ENCODE measurements at places on chromosomes 4 and X.

- no peak for DNase-seq
Measured at GRCh38 chr4:20262221-20262620, 10.5 kb downstream of the SLIT2 start.

DNA sequence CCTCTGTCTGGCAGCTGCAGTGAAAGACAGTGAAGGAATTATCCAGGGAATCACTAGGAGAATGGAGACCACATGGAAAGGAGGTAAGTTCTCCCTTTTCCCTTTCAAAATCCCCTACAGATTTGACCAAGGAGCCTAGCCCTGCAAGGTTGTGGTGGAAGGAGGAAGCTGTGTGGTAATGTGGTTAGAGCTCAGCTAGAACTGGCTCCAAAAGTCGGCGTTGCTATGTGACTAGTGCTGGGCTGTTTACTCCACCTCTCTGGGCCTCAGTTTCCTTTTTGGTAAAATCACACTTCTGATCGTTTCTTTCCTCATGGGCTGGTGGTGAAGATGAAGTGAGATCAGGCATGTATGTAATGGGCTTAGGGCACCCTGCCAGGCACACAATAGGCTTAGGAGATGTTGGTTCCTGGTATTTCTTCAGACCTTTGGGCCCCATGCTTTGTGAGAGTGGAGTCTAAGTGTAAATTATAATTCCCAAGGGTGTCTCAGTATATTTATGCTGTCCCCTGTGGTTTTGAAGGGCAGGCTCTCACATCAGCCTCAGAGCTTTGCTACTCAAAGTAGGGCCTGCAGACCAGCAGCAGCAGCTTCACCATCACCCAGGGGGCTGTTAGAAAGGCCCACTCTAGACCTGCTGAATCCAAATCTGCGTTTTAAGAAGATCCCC, 183.7 kb upstream of the BCOR start:
- DNase-seq, result no peak

DNA sequence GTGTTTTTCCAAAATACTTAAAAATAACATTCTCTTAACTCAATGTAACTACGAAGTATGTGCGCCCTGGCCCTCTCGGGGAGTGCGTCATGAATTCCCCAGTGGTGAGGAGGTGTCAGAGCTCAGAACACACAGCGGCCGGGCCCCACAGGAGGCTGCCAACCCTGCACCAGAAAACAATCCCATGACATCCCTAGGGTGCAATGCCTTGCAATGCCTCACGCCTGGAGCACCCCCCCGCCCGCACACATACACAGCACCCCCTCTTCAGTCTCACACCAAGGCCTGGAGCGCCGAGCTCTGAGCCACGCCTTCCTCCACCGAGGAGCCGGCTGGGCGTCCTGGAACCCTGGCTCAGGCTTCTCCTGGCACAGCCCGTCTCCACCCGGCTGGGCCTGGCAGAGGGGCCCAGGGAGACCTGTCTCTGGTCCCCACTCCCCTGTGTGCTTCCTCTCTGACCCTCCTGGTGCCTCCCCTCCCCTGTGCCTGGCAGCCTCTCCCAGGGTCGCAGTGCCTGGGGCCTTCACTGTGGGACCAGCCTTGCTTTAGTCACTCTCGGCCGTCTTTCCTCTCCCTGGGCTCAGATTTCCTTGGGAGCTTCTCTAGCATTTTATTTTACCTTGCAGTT, 108.2 kb upstream of the ADRA2C start:
- no peak for DNase-seq

- DNase-seq, result no peak
Measured at GRCh38 chrX:139724626-139725025, 16.7 kb upstream of the MCF2 start.

DNA sequence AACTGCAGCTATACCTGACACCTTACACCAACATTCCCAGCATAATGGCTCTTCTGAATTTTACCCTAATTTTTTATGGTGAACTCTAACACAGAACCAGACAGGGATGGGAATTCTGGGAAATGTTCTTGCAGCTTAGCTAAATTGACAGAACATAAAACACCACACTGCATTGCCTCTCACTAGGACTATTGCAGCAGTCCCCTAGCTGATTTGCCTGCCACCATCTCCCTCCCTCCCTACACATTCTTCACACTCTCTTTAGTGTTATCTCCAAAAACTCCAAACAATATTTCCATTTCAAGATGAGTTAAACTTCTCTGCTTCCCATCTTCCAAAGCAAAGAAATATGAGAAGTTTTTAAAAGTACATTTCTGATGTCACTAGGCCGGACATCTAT, 733.9 kb upstream of the INTU start:
- no peak for DNase-seq

GRCh38 chr4:90958256-90958895, 831.2 kb downstream of the CCSER1 start:
- DNase-seq, result no peak

- no peak for DNase-seq
Measured at GRCh38 chr4:82524570-82525152, 37.1 kb downstream of the TMEM150C start.

DNA sequence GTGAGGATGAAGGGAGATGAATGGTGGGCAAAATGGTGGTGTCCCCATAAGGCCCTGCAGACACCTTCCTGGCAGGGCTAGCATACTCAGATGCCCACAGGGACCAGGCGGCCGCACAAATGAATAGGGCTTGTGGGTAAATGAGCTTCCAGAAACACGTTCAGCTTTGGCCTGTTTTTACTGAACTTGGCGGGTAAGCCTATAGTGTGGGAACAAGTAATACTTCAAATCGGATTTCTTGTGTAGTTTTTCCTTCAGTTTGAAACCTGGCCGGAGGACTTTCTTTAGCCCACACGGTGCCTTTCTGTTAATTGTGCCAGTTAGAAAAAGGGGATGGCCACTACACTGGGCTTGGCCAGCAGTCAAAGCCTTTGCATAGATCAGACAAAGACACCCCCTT, 22.8 kb downstream of the SMS start:
- no peak for DNase-seq

DNA sequence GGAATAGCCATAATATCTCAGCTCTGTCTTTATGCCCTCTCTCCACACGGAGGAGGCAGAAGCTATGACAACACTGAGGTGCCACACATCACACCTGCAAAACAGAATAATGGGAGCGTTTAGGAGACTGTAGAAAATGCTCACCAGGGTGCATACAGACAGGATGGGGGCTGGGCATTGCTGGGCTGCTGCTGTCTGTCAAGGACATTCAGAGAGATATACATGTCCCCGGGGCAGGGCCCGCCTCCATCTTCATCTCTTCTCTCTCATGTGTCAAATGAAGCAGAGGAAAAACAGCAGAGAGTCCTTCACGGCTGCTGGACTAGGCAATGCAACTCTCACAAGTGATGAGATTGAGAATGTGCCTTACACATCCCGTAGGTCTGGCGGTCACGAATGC, 65.3 kb upstream of the DHRSX start:
- no peak for DNase-seq

DNA sequence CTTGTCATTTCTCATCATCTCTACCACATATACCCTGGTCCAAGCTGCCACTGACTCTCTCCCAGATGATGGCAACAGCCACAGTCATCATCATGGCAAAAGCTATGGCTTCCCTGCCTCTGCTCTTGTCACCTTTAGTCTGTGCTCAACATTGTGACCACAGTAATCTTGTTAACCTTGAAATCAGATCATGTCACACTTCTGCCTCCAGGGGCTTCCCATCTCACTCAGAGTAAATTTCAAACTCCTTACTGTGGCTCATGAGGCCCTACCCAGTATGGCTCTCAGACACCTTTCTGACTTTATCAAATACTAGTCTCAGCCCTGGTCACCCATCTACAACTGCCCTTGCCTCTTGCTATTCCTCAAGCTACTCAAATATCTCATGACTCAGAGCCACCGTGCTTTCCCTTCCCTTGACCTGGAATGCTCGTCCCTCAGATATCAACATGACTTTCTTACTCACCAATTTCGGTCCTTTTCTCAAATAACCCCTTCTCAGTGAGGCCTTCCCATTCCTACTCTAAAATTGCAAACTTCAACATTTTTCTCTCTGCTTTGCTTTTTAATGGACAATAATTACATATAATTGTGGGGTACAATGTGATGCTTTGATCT, 41.1 kb upstream of the STIM2 start:
- DNase-seq, result no peak

DNA sequence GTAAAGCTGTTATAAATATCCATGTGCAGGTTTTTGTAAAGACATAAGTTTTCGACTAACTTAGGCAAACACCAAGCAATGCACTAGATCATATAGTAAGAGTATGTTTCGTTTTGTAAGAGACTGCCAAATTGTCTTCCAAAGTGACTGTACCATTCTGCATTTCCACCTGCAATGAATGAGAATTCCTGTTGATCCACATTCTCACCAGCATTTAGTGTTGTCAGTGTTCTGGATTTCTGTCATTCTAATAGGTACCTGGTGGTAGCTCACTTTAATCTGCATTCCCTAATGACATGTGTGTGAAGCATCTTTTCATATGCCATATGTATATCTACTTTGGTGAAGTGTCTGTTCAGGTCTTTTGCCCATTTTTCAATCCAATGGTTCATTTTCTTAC, 57.8 kb downstream of the SH3RF1 start:
- no peak for DNase-seq

- no peak for DNase-seq
Measured at GRCh38 chr4:156692016-156692415, 279.6 kb downstream of the PDGFC start.

- DNase-seq, result no peak
Measured at GRCh38 chr4:127778102-127778501, 4.0 kb upstream of the HSPA4L start.

- DNase-seq, result no peak
Measured at GRCh38 chrX:139933904-139934303, 1.1 kb upstream of the ATP11C start.

All from GM12878 (cell line).